ENCODE measurements at places on chromosomes 4 and X. TPM values are rescaled to one million over a fixed set of nuclear protein-coding genes. Genes with fewer than 3 reads are reported as not detected.

PPP1R2C gene
- not detected for total RNA-seq

UCP1 gene
- 0.23 TPM for total RNA-seq

CLDN22 gene
- total RNA-seq, result not detected

LDB2 gene
- 99.4 TPM for total RNA-seq

BLTP1 gene
- total RNA-seq, result 260 TPM

TCP11X2 gene
- 1.8 TPM for total RNA-seq

RASGEF1B gene
- total RNA-seq, result 104 TPM

RADX gene
- 32.5 TPM for total RNA-seq

CENPVL1 gene
- total RNA-seq, result 6.7 TPM

EXOC1L gene
- total RNA-seq, result not detected

SLC9B1 gene
- 3.7 TPM for total RNA-seq

MAGEA11 gene
- total RNA-seq, result not detected

MAGEA8 gene
- not detected for total RNA-seq

TNIP3 gene
- total RNA-seq, result 0.69 TPM

RTL5 gene
- total RNA-seq, result 9.2 TPM

MAGEA4 gene
- total RNA-seq, result not detected

FAM47E gene
- total RNA-seq, result 17.5 TPM

EMD gene
- total RNA-seq, result 35.8 TPM

ARMCX1 gene
- total RNA-seq, result 80.5 TPM

ADAM29 gene
- total RNA-seq, result 1.4 TPM

GSX2 gene
- total RNA-seq, result 3.2 TPM

CRLF2 gene
- total RNA-seq, result not detected

TCEANC gene
- total RNA-seq, result 10.6 TPM

Data from diencephalon (tissue), 1 donor.